Inflammatory macrophage (primary cell): ENCODE measurements at places on chromosomes 12 and 14.

DNA sequence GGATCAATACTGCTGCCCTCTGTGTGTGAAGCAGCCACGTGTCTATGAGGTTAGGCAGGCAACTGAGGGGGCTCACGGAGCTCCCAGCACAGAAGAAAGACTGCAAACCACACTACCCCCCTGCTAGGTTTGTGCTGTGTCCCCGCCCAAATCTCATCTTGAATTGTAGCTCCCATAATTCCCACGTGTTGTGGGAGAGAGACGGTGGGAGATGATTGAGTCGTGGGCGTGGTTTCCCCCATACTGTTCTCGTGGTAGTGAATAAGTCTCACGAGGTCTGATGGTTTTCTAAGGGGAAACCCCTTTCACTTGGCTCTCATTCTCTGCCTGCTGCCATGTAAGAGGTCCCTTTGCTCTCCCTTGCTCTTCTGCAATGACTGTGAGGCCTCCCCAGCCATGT is 68.6 kb downstream of the ACTN1 start:
- DNase-seq: peak; percentile 85

GRCh38 chr12:8661016-8661415 is 1.6 kb downstream of the MFAP5 start:
- DNase-seq: no peak

DNA sequence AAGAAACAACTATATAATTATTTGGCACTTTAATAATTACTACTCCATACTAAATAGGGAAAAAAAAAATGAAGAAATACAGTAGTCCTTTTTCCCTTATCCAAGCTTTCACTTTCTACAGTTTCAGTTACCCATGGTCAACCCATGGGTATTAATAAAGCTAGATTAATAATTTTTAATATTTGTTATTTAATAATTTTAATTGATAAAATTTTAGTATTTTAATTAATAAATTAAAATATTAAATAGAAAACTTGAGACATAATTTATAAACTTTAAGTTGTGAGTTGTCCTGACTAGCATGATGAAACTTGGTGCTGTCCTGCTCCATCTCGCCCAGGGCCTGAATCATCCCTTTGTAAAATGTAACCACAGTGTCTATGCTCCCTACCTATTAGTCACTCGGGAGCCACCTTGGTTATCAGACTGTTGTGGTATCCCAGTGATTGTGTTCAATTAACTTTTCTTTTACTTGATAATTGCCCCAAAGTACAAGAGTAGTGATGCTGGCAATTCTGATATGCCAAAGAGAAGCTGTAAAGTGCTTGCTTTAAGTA is 71.8 kb downstream of the PAWR start:
- no peak for DNase-seq

DNA sequence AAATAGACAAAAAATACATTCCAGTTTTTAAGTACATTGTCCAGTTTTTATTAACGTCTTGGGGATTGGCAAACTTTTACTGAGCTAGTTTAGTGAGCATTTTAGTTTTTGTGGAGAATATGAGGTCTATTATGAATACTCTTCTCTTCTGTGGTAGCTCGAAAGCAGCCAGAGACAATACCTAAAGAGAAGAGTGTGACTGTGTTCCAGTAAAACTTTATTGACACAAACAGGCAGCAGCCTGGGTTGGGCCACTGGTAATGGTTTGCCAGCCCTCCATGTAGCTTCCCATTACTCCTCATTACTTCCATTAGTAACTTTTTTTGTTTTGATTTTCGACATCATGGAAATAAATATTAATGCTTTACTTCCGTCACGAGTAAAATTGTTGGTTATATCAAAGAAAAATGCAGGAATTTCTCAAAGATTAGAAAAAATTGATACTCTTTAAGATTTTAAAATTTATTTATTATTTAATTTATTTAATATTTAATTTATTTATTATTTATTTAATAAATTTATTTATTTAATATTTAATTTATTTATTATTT is 19.6 kb downstream of the RMST start:
- DNase-seq: no peak

DNA sequence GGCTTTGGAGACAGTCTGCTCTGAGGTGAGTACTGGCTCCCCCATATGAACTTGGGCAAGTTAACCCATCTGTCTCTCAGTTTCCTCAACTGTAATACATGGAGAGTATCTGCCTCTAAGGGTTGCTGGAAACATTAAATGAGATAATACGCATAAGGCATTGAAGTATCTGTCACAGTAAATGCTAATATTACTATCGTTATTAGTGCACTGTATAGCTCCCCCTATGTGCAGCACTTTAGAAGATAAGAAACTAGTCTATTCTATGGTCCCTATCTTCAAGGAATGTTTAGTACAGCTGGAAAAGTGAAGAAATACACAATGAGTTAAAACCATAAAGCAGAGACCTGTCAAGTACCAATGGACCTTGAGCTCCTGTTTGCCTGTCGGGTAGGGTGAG is 51.7 kb upstream of the CFL2 start:
- no peak for DNase-seq

DNA sequence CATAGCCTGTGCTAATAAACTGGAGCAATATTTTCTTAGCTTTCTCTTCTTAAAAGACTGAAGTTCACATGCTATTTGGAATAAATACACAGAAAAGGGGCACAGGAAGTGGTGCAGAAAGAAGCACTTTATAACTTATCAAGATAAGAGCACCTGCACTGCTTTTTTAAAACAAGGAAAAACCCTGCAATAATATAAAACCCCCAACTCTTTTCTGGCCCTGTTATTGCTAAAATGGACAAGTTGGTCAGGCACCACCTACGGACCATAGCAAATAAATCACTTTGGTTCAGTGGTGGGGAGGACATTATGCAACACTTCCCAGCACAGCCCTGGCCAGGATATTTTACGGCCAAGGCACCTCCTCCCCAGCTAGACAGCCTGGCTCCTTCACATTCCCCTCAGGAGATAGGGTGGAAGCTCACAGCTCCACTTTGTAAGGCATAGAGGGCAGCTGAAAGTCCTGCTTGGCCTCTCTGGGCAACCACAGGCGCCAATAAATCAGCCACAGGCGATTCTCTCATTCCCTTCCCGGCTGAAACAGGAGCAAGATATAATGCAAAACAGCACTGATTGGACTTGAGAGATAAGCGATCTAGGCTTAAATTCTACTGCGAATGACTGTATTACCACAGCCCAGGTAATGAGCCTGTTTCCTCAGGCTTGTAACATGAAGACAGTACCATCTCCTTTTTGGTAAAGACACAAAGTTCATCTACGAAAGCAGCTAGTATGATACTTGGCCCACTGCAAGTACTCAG is 2.0 kb downstream of the ZBTB25 start:
- DNase-seq: peak; percentile 17

- peak; percentile 60 for DNase-seq
These were observed 19.5 kb upstream of the ITGA5 start for GRCh38 chr12:54438517-54438916.

DNA sequence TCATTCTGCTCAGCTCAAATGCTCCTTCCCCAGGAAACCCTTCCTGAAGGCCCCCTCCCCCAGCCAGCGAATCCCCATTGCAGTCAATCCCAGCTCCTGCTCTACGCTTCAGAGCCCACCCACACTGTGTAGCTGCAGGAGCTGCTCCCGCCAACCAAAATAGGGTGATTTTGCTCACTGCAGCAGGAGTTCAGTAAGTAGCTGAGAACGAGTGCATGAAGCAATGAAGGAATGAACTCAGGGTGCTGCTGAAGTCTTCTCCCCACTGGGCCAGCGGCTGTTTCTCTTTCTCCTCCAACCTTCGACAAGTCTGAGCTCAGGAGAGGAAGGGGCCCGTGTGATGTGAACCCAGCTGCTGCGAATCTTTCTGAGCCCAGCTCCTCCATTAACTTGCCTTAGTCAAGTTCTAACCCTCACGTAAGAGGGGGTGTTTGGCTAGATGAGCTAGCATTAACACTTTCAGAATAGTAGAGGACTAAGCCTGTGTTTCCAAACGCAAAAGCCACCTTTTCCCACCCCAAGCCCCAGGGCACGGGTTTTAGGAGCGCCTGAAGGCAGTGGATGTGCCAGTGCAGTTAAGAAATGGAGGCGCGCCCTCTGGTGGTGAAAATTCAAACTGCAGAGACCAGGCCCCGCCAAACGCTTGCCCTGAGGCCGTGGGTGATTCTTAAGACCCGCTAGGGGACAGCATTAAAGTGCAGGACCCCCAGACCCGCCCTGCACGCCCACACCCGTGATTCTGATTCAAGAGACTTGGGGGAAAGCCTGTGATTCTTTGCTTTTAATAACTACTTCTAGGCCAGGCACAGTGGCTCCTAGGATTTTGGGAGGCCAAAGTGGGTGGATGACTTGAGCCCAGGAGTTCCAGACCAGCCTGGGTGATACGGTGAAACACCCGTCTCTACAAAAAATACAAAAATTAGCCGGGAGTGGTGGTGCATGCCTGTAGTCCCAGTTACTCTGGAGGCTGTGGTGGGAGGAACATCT is 11.9 kb upstream of the SERPINA4 start:
- peak; percentile 50 for DNase-seq

- peak; percentile 32 for DNase-seq
These were observed 27.4 kb upstream of the KLRB1 start for GRCh38 chr12:9634969-9635754.
